ENCODE measurements at places on chromosomes 3 and 15.

GRCh38 chr3:14126017-14126886 is 1.4 kb downstream of the TMEM43 start:
- DNase-seq, result no peak

- DNase-seq, result no peak
These were observed 10.1 kb downstream of the ETV5 start for GRCh38 chr3:186098740-186099139.

GRCh38 chr3:166810741-166811445 is 569.2 kb downstream of the ZBBX start:
- no peak for DNase-seq

DNA sequence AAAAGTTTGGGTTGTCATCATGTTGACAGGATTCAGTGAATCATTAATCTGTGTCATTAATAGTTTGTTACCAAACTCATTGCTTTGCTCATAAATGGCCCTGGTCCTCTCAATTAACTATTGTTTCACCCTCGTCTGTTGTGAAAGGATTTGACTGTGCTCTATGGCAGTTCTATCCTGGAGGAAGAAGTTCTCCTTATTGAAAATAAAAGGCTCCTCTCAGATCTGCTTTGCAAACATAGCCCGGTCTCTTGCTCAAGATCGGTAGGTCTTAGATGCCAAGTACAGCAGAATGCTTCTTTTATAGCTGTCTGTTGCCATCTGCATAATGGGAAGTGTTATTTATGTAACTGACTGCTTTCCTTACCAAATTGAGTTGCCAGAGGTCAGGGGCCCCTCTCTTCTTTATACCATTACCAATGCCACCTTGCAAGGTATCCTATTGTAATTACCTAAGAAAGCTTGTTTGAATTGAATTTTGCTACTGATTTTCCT is 146.5 kb downstream of the EBLN2 start:
- no peak for DNase-seq

DNA sequence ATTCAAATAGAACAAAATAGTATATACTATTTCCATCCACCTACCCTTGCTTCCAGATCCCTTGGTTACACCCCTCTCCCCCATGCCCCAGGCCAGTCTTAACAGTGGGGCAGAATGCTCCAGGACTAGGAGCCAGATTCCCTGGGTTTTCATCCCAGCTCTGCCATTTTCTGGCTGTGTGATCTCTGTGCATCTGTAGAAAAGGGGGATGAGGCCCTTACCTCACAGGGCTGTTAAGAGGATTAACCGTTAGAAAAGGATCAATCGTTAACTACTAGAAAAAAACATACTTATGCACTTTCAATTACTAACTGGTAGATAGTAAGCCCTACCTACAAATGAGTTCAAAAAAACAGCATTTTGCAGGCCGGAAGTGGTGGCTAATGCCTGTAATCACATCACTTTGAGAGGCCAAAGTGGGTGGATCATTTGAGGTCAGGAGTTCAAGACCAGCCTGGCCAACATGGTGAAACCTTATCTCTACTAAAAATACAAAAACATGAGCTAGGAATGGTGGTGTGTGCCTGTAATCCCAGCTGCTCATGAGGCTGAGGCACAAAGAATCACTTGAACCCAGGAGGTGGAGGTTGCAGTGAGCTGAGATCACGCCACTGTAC is 11.7 kb downstream of the EBLN2 start:
- no peak for DNase-seq

- no peak for DNase-seq
These were observed 127.2 kb upstream of the IL12A start for GRCh38 chr3:159861369-159861987.

DNA sequence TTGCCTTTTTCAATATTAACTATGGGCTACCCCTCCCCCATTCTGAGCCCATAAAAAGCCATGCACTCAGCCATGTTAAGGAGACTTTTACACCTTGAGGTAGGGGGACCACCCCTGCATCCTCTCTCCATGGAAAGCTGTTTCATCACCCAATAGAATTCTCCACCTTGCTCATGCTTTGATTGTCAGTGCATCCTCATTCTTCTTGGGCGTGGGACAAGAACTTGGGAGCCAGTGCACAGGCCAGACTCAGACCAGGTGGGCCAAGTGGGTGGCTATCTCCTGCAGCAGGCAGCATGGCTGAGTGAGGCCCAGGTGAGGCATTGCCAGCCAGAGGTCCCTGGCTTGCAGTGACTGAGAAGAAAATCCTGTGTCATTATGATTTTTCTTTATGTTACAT is 357.4 kb upstream of the CDIN1 start:
- no peak for DNase-seq

GRCh38 chr15:101201411-101202174 is 50.3 kb downstream of the CHSY1 start:
- peak; percentile 95 for DNase-seq

- no peak for DNase-seq
These were observed 400.1 kb downstream of the NSUN3 start for GRCh38 chr3:94462931-94463330.

DNA sequence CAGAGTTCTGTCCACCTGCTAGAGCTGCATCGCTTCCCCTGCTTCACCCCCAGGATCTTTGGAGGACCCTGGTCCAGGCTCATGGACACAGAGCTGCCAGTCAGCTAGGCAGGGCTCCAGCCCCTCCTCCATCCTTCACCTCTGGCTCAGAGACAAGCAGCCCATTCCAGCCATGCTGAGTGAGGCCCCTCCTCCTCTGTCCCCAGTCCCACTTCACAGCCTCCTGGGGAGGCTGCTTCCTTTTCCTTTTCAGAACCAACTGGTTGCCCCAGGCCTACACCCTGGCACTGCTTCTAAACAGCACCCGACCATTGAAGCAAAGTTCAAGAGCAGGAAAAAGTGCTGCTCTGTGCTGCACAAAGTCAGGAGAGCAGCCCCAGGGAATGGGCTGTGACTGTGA is 22.2 kb downstream of the IQSEC1 start:
- no peak for DNase-seq

DNA sequence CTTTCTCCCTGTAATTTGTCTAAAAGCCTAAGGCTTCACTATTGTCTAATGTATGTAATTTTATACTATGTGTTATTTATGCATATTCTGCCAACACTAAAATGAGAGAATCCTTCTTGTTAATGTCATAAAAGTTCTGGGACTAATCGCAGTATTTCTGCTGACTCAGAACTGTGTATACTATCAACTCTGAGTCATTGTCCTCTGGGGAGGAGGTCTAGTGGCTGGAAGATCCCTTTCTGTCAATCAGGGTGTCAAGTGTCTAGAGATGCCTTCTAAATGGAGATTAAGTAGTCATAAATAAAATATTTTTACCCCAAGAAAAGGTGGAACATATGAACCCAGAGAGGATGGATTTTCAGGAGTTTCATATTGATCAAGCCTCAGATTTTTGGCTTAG is 473.4 kb downstream of the AGBL1 start:
- no peak for DNase-seq

GRCh38 chr15:44295750-44296431 is 7.4 kb downstream of the GOLM2 start:
- no peak for DNase-seq

GRCh38 chr3:130601442-130601971 is 84.5 kb downstream of the COL6A6 start:
- no peak for DNase-seq

DNA sequence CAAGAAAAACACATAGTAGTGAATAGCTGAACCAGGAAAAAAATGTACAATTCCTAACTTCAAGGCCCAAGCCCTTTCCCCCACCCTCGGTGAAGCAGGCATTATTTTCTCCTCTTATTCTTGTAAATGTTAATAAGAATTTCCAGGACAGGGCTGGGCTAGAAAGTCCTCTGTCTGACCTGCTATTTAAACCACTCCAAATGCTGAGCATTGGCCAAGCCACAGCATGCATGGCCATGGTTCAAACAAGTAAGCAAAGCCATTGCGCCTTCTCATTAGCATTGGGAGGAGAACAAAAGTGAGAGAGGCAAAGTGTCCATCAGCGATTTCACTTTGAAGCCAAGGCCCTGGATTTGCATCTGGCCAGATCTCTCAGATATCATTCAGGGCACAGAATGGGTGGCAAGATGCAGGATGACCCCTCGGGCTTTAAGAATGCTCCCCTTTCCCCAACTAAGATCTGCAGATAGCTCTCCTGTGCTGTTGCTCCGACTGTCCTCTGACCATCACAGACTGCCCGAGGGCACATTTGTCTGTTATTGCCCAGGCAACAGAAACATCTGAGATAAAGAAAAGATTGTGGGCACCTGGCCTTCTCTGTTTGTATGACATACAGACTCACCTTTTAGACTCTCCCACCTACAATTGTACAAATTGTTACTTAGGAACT is 46.3 kb downstream of the CEMIP start:
- DNase-seq, result no peak

DNA sequence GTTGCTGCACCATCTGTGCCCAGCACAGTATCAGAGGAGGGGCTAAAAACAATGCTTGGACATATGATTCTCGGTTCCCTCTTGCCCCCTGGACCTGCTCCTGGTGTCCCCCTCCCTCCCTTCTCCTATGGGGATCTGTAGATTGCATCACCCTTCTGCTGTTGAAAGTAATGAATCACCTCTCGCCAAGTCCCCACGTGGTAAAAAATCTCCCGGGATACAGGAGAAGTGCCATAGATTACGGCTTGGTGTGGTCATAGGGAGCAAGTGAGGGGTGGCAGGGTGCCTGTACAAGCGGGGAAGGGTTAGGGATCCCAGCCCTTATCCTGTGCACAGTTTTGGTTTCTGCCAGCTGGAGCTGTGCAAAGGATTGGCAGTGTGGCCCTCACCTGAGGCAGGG is 37.7 kb downstream of the AMOTL2 start:
- no peak for DNase-seq

DNA sequence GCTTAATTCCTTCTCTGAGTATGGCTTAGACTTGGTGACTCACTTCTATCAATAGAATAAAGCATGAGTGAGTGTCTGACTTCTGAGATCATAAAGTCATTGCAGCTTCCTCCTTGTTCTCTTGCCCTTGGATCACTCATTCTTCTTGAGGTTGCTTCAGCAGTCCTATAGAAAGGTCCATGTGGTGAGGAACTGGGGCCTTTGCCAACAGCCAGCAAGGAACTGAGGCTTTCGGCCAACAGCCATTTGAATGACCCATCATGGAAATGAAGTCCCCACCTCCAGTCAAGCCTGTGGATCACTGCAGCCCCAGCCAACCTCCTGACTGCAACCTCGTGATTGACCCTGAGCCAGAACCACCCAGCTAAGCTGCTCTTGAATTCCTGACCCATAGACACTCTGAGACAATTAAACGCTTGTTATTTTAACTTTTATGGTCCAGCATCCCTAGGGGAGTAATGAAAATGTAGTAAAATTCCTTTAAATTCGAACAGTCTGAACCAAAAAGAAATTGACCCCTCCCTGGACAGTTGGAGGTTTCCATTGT is 84.5 kb downstream of the WDR76 start:
- peak; percentile 60 for DNase-seq

GRCh38 chr3:36700537-36701248 is 63.7 kb downstream of the DCLK3 start:
- peak; percentile 74 for DNase-seq

- no peak for DNase-seq
These were observed 57.3 kb downstream of the ROBO2 start for GRCh38 chr3:77096966-77097890.

GRCh38 chr15:48935236-48935635 is 28.5 kb downstream of the SHC4 start:
- DNase-seq, result no peak

DNA sequence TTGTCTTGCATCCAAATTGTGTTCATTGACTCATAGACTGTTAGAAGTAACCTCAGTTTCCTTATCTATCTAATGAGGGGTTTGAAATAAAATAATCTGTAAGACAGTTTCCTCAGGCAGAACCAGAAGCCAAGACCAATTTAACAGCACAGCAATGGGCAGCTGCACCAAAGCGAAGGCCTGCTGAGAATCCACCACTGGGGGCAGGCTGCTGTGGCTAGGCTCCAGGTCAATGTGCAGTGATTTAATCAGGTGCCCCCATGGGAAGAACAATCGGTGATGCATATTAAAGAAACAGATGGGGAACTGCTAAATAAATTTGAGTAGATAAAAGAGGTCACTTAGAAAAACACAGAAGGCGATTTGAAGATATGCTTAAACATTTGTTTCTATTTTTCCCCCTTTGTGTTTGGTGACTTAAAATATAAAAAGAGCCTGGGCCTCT is 28.0 kb upstream of the TMOD3 start:
- DNase-seq, result no peak

DNA sequence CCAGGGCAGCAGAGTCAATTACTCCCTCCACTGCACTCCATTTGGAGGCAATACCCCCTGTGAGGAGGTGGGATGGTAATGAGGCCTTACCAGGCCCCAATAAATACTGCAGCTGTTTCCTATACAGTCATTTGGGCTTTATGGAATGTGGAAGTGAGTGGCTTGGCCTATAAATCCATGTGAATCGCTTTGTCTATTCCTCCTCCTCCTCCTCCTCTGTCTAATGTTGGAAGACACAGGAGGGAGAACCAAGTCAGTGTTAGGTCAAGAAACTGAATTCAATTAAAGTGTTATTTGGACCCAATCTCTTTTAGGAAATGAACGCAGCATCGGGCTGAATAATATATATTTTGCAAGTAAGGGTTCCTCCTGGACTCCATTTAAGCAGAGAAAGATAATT is 17.3 kb upstream of the SRGAP3 start:
- no peak for DNase-seq

DNA sequence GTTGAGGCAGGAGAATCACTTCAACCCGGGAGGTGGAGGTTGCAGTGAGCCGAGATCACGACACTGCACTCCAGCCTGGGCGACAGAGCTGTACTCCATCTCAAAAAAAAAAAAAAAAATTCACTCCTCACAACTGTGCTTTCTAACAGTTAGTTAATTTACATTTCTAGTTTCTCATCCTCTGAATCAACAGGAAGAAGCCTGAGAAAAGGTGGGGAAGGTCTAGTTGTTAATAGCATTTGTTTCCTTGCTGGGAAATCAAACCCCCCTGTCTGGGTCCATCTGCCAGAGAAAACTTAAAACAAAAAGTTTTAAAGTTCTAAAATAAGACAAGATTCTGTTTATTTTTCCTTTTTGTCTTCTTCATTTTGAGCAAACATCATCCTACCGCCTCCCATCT is 62.3 kb downstream of the TMEM39A start:
- no peak for DNase-seq

DNA sequence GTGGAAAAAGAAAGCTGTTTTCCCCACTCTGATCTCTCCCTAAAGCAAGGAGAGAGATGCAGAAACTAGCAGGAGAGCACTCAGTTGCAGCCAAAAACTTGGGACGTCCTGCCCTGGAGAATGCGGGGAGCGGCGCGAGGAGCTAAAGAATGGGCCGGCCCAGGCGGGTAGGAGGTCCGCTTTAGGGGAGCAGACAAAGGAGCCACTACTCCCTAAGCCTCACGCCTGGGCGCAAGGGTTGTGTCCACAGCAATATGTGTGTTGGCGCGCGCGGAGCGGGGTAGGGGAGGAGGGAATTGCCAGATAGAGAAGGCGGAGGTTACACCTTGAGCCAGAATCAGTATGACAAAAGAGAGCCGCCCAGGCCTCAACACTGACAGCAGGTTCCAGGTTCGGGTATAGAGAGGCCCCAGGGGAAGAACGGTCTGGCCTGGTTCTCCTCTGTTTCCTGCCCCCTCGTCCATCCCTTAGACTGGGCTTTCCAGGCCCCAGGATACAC is 2.9 kb downstream of the WNT5A start:
- DNase-seq, result peak; percentile 52

GRCh38 chr3:127263586-127264231 is 24.1 kb downstream of the PRR20G start:
- DNase-seq, result no peak

- DNase-seq, result no peak
These were observed 18.3 kb downstream of the SLC12A8 start for GRCh38 chr3:125194061-125194848.

Measured in left hindlimb (tissue), 1 donor.